ENCODE measurements at places on chromosomes 4 and X.

GRCh38 chr4:34250562-34250961 is 1993.8 kb downstream of the ARAP2 start:
- DNase-seq: no peak

DNA sequence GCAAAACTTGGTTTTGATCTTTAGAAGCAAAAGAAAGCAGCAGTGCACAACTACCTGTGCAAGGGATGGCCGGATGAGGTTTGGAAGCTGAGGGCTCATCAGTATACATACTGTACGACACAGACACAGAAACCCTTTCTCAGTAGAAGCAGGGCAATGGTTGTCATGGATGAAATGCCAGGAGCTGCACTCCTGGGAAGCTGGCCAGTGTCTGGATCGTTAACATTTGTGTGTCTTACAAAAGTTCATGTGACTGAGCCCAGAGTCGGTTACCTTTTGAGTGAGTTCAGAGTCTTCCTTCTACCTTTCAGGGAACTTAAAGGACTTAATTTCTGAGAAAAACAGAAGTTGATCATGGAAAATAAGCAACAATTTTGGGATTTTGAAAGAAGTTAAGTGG is 230.3 kb downstream of the APBB2 start:
- no peak for DNase-seq

DNA sequence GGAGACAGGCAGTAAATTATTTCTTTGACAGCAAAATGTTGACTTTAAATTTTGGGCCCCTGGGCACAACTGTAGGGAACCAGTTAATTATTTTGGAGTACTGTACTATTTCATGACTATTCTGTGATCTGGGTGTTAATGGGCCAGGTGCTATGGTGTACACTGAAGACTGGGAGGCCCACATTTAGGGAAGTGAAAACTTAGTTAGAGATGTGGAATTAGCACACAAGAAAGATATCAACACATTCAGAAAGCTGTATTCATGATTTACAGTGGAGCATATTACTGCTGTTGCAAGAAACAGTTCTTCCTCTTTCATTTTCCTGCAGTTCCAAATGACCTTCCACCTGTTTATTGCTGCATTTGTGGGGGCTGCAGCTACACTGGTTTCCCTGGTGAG is 12.4 kb downstream of the PLP1 start:
- DNase-seq: no peak

GRCh38 chrX:154413142-154413541 is 1.8 kb downstream of the TAFAZZIN start:
- DNase-seq: no peak

DNA sequence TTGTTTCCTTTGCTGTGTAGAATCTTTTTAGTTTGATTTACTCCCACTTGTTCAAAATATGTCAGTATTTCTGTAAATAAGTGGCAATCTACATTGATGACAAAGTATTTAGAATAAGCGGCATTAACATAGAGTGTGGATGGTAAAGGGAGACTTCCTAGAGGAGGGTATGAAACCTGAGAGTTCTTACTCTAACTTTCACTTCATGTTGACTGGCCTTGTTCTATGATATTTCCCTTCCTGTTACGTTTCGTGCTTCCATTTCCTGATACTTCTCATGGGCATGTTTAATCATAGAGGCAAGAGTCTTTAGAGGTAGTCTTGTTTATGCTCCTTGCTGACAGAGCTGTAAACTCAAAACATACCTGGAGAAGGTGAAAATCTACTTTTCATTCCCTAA is 408.9 kb downstream of the GLUD2 start:
- DNase-seq: no peak

- DNase-seq: no peak
Measured at GRCh38 chr4:113828702-113829101, 67.2 kb upstream of the CAMK2D start.

DNA sequence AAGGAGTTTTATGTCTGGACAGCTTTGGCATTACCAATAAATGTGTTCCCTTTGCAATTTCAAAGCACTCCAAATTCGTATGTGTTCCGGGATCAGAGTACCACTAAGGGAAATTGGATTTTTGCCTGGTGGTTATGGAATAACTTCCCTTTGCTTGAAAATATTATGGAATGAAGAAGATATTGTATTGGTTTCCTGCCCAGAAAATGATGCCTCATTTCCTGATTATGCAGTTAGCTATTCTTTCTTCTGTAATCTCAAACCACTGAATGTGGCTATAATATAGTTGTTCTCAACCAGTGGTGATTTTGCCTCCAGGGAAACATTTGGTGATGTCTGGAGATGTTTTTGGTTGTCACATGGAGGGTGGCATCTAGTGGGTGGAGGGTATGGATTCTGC is 142.9 kb downstream of the PCDH7 start:
- no peak for DNase-seq

GRCh38 chr4:41683326-41683725 is 65.2 kb downstream of the PHOX2B start:
- DNase-seq: no peak

GRCh38 chr4:2059046-2059725 is at the start of gene NAT8L:
Gene NAT8L, plus strand, starts transcription at chr4:2059327. Its CDS starts 185 bp downstream, at chr4:2059512.
- peak; percentile 11 for DNase-seq

GRCh38 chr4:23728971-23729370 is 160.9 kb downstream of the PPARGC1A start:
- no peak for DNase-seq

DNA sequence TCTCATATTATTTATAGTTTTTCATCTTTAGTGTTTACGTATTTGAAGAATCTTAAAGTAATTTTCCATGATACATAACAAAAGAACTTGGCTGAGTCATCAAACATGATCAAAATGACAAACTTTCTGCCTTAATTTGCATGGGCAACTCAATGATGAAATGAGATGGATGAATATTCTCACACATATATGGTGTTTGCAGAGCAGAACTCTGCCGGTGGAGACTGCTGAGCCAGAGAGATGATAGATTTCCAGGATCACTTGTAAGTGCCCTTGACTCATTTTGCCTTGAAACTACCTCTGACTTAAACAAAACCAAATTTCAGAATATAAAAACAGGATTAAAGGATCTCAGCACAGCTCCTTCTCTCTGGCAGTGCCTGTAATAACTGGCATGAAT is 38.2 kb downstream of the TRPC3 start:
- no peak for DNase-seq

GRCh38 chr4:186936496-186937375 is 213.1 kb upstream of the FAT1 start:
- no peak for DNase-seq

- DNase-seq: no peak
Measured at GRCh38 chrX:13048280-13048679, 3.9 kb upstream of the FAM9C start.

- no peak for DNase-seq
Measured at GRCh38 chrX:101062176-101062575, 10.3 kb upstream of the TRMT2B start.

- DNase-seq: no peak
Measured at GRCh38 chr4:118557298-118557851, 127.8 kb upstream of the METTL14 start.

DNA sequence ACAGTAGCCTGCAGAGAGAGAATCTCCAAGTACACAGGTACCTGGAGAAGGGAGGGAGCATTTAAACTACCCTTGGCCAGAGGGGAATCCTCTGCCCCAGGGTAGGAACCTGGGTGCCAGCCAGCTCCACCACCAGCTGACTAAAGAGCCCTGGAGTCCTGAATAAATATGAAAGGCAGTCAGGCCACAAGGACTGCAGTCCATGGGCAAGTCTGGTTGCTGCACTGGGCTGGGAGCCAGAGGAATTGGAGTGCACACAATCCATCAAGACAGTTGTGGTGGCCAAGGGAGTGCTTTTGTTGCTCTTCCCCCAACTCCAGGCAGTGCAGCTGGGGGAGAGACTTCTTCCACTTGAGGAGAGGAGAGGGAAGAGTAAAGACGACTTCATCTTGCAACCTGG is 172.5 kb downstream of the HNRNPD start:
- DNase-seq: no peak

DNA sequence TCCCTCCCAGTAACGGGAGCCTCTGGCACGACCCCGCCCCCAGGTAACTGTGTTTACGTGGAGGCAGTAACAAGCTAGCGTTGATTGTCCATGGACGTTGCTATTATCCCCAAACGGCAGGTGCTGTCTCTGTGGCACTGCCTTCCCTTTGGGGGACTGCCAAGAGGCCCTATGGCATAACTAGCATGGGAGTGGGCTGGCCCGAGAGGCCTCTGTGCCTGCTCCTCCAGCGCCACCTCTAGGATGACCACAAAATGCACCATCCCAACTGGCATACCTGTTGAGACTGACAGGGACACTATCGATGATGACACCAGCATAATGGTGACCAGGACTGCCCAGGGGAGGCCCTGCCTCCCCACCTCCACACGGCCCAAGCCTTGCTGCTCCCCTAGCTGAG is 1.5 kb downstream of the SRPK3 start:
- no peak for DNase-seq

GRCh38 chr4:98568941-98569663 is 89.3 kb downstream of the TSPAN5 start:
- DNase-seq: no peak

DNA sequence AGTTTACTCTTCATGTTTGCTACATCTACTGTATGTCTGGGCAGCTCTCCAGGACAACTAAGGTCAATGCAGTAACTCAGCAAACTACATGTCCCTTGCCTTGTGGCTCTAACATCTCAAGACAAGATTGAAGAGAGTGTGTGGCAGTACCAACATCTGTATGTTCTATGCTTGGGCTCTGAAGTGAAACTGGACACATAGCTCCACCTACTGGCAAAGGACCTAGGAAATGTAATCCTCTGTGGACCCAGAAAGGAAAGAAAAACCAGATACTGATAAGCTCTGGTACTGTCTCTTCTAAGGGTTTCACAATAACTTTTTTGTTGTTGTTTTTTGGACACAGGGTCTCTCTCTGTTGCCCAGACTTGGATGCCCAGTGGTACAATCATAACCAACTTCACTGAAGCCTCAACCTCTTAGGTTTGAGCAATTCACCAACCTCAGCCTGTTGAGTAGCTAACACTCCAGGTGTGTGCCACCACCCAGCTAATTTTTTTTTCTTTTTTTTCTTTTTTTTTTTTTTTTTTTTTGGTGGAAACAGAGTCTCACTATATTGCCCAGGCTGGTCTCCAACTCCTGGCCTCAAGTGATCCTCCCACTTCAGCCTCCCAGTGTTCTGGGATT is 64.1 kb downstream of the QDPR start:
- peak; percentile 13 for DNase-seq

GRCh38 chr4:177099211-177099610 is 210.5 kb upstream of the NEIL3 start:
- no peak for DNase-seq

- DNase-seq: no peak
Measured at GRCh38 chr4:7170012-7170411, 22.3 kb upstream of the SORCS2 start.

DNA sequence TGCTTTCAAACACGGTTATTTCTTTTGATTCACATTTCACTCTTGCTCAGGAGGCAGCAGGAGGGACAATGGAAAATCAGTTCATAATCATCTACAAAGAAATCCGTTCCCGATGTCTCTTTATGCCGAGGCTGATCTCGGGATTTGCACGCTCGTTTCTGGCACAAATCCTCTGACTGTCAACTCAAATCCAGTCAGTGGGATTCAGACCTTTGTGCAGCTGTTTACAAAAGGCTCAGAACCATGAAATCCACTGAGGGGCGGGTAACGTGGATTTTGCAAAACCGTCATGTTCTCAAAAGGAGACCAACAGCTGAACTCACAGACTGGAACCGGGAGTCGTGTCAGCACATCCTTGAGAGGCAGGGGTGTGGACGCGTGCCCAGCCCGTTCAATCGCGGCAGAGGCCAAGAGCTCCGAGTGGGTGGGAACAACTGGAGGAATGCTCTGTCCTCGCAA is 46.4 kb downstream of the ACOX3 start:
- DNase-seq: no peak

DNA sequence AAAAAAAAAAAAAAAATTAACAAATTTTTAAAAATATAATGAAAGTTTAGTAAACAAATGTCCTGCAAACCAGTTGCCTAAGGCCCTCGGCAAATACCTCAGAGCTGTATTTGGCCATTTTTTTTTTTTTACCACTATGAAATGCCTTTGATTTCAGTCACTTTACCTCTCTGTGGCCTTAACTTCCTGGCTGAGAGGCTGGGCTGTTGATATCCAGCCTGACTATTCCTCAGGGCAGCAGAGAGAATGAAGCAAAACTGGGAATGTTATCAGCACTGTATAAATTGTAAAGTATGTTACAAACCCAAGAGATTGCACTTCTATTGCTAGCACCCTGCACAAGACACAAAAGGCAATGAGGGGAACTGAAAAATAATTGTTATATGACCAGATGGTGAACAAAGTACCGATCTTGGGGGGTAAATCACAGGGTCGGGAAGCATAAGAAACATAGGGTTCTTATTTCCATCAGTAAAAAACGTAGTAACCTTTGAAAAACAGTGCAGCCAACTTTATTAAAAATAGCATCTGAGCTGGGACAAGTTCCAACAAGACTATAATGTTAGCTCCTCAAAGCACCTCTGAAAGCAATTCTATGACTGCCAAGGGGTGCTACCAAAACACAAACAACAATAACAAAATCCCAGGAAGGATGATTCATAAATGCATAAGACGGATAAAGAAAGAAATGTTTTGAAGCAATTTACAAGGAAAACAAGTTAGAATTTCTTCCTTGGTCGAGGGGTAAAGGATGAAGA is 18.1 kb downstream of the USP46 start:
- no peak for DNase-seq

GRCh38 chr4:47143261-47143660 is 111.9 kb downstream of the GABRB1 start:
- no peak for DNase-seq

DNA sequence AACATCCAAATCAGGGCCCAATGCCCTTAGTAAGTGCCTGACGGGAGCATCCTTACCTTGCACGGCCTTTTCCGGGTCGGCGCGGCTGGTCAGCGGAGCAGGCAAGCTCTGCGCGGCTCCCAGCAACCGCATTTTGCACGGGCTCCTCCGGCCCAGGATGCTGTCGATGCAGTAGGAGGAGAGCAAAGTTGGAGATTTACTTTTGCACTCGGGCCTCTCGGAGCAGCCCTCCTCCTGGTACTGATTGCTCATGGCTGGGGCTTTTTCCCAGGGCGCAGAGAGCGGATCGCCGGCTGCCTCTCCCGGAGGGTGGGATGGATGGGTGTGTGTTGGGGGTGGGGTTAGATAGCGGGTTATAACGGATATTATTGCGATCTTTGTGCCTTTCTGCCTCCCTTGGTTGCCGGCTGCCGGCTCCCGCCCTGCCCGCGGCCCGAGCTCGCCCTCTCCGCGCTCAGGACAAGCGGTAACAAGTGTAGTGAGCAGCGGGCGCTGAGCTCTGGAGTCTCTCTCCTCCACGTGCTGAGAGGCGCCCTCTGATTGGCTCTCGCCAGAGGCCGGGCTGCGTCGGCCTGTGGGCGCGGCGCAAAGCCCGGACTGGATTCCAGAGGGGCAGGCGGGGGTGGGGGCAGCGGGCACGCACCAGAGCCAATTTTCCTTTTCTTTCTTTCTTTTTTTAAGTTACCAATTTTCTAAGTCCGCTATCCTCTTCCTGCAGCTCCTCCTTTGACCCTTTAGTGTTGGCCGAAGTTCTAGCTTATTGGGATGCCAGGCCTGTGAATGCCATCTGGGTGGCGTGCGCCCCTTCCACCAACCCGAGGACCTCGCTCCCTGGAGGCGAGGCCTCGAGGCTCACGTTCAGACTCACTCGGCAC is at the start of gene ARX:
ARX (minus strand) TSS at position 480 of the 875 bp plus-strand sequence; CDS start at position 252, 228 bp downstream.
- DNase-seq: no peak

- no peak for DNase-seq
Measured at GRCh38 chr4:3765271-3766035, 732 bp upstream of the ADRA2C start.

All from CD4-positive, alpha-beta T cell treated with Interferon alpha-2 for 1 hour (primary cell).